ENCODE measurements at places on chromosomes 16 and 17.

DNA sequence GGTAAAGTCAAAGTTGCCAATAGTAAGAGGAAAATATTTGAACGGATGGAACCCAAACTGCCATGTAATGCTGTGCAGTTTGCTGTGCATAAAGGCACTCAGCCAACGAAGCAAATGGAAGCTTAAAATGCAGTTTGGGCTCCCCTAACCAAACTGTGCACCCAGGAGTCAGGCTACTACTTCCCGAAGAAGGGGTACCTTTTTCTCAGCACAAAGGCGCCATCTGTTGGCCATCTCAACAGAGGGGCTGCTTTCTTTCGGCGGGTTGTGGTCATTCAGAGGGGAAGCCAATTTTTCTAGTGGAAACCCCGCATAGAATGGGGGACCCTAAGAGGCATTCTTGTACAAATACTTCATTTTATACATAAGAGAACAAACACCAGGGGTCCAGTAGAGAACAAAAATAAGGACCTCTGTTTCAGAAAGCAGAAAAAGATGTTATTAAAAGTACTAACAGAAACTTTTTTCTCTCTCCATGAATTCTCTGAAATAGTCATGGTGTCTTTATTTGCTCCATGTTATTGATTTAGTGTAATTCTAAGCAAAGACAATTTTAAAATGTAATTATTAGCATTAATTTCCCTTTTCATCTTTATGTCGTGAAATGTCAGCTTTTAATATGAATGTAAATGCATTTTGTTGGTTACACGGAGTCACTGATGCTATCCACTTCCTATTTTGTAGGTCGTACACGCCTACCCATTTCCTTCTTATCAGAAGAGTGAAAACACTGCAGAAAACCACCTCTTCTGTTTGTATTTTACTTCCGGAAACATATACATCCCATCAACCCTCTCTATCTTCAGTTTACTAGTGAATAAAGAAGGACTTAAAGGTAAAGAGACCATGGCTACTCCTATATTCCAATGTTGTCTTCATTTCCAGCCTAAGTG is 453.3 kb downstream of the KCNJ2 start:
- peak; percentile 59 for DNase-seq

DNA sequence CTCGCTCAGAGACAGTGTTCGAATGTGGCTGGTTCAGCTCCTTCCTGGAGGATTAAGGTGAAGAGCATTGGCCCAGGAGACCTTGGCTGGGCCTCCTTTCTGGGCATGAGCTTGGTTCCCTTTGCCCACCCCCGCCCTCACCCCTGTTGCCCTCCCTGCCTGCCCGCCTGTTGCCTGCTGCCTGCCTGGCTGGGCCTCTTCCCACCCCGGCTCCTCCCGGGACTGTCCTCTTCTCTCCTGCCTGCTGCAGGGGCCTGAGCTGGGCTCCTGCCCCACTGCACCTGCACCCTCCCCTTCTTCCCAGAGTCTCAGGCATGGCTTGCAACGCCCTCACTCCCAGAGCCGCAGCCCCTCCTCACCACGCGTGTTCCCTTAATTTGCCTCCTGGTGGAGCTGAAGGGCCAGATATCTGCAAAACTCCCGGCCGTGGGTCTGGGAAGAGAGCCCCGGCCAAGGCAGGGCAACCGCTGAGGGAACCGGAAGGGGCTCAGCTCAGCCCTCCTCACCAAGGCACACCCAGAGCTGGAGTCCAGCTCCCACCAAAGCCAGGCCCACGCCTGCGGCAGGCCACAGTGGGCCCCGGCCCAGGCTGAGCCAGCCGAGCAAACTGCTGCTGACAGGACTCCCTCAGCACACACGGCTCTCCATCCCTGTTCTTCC is 31.2 kb downstream of the MNT start:
- no peak for DNase-seq

DNA sequence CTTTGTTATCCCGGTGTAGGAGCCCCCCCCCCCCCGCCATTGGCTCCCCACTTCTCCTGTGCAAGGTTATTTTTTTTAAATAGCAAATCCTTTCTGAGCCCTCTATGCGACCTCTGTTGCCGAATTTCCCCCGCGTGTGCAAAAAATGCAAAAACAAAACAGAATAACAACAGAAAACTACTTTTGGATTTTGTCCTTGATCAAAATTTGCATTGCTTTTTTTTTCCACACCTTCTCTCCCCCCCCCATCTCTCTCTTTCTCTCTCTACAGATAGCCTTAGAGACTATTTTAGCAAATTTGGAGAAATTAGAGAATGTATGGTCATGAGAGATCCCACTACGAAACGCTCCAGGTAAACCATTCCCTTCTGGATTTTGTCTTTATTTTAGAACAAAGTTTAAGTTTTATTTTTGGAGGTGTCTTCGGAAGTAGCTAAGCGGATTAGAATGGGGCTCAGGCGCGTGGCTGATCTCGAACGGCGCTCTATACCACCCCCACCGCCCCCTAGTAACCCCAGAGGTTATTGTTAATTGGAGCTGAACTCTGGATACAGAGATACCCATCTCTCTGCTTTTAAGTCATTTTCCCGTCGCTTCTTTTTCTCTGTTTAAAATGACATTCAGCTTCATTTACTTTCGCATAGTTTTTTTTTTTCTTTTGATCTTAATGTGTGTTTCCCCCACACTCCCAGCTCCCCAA is 1.0 kb downstream of the MSI2 start:
- no peak for DNase-seq

GRCh38 chr17:61247439-61247838 is 152.2 kb upstream of the TBX2 start:
- no peak for DNase-seq

DNA sequence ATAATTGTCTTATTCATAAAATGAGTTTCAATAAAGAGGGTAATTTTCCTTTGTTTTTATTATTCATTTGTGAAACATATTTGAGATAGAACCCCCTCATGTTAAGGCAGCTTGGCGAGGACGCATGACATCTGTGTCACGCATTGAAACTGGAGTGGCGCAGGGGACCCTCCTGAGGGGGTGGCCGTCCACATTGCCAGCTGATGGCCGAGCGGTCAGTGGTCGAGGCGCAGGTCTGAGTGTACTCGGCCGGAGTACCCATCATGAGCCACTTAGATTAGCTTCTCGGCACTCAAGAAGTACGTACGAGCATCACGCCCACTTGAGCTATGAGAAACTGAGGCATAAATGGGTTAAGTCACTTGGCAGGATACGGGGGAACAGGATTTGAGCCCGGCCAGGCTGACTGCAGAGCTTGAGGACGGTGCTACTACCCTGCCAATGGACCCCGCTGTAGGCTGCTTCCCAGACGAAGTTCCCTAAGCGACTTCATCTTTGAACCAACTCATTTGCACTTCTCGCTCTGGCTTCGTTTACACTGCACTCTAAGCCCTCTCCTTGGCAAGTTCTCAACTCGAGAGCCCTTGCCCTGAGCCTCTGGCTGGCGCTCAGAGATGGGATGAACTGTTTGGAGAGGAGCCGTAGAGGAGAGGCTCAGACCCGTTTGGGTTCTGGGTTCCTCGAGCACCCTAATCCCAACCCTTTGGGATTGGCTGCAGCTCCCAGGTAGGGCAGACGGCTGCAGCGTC is 91.8 kb downstream of the SDK2 start:
- DNase-seq = no peak

- no peak for DNase-seq
Observed at GRCh38 chr17:2905269-2905668, 109.0 kb downstream of the RAP1GAP2 start.

DNA sequence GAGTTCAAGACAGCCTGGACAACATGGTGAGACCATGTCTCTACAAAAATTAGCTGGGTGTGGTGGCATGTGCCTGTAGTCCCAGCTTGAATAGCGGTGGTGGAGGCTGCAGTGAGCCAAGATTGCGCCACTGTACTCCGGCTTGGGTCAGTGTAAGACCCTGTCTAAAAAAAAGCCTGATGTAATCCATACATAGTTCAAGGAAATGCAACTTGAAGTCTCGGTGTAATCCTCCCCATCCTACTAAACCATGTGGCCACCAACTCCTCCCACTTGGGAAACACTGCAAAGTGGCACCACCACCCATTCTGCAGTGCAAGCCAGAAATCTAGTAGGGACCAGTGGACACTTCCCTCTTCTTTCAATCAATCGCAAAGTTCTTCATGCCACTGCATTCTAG is 5.4 kb upstream of the KPNB1 start:
- DNase-seq = no peak

GRCh38 chr17:63665527-63666214 is 34.3 kb downstream of the LIMD2 start:
- DNase-seq = no peak

- DNase-seq = no peak
Observed at GRCh38 chr17:75003957-75004355, 8.5 kb upstream of the MRPL58 start.

GRCh38 chr16:81499576-81500380 is 55.2 kb downstream of the CMIP start:
- peak; percentile 81 for DNase-seq

GRCh38 chr16:72122308-72122707 is 28.7 kb downstream of the DHX38 start:
- DNase-seq = no peak

DNA sequence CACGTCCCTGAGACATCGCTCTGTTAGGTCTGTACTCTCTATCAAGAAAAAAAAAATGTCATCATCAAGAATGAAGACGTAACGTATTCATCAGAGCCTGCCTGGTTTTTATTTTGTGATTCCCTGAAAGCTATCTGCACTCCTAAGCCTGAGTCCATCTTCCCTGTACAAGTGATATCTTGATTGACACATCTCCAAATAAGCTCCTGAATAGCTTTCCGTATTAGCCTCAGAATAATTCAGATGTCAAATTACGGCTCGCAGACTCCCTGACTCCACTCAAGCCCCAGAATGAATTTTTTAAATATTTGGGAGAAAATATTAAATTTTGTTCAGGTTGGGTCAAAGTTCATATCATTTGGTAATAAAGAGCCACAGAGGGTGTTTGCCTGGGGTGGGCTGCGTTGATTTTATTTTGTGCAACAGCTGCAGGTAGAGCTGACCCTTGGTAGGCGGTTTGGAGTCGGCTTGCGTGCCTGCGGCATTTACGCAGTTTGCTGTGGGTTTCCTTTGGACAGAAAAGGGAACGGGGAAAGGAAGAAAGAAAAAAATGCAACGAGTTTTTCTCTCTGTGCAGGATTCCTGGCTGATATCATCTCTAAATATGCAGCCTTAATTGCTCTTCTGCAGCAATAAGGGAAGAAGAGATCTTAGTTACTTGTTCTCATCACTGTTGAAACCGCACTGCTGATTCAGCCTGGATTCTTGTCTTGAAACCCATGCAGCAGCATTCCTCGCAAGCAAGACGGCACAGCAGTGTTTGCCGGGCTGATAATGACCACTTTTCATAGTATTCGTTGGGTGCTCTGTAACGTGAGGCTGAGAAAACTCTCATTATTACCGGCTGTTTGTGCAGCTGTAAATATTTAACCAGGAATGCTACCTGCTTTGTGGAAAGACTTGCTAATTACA is 114.7 kb downstream of the IRX3 start:
- peak; percentile 60 for DNase-seq

DNA sequence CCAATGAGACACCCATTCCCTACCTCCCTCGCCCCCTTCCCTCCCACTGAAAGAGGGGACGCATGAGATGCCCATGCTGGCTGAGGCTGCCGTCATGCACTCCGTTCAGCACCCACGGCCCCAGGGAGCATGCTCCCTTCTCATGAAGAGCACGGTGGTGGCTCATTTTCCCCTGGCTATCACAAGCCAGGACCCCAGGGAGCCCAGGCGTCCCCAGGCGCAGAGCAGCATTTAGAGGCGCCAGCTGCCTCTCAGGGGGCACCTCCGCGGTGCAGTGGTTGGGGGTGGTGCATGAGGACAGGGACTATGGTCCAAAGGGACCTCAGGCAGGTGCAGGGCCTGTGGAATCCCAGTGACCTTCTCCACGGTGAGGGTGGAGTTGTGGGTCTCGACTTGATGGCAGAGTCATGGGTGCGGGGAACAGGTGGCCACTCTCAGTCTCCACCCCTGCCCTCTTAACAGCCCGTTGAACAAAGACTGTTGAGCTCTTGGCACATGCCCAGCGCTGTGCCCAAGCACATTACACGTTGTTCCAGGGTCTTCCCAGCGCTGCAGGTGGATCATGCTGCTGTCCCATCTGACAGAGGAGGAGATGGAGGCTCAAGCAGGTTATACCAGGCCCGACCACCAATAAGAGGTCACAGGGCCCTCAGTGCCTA is 13.6 kb downstream of the KIF19 start:
- no peak for DNase-seq

GRCh38 chr17:79621151-79621943 is 10.5 kb upstream of the RBFOX3 start:
- DNase-seq = no peak

DNA sequence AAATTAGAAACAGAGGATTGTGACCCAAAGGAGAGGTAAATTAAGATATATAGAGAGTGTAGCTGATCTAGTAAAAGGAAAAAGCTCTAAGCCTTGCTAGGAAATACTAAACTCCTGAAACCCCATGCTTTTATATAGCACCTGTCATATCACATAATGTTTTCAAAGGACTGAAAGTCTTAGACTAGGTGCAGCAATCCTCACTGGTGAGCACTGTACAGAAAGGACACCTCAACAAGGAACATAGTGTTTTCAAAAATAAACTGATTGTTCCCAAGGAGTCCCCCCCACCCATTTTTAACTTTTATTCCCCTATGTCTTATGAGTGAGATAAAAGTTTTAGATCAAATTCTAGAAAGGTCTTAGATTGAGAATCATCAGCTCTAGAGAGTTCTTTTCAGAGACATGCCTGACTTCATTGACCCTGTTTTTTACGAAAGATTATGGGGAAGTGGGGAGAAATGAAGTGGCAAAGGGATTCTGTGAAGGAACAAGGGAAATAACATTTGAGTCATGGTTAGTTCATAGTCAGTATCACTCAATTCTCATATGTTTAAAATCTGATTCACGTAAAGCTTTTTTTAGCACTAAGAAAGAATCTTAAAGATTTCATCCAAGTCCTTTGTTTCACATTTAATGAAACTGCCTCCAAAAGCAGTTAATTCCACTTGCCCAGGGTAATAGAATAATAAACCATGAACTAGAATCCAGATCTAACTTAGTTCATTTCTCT is 166.4 kb downstream of the CYB561 start:
- peak; percentile 74 for DNase-seq

GRCh38 chr16:61836804-61837393 is 199.3 kb downstream of the CDH8 start:
- no peak for DNase-seq

- peak; percentile 63 for DNase-seq
Observed at GRCh38 chr16:19113577-19114358, at the start of gene ITPRIPL2. Gene ITPRIPL2 (plus strand): TSS chr16:19113964. CDS start chr16:19114462, 498 bp downstream.

GRCh38 chr16:25005445-25006306 is 9.5 kb downstream of the ARHGAP17 start:
- peak; percentile 72 for DNase-seq

GRCh38 chr17:76472258-76472645 is 4.8 kb downstream of the AANAT start:
- DNase-seq = no peak

DNA sequence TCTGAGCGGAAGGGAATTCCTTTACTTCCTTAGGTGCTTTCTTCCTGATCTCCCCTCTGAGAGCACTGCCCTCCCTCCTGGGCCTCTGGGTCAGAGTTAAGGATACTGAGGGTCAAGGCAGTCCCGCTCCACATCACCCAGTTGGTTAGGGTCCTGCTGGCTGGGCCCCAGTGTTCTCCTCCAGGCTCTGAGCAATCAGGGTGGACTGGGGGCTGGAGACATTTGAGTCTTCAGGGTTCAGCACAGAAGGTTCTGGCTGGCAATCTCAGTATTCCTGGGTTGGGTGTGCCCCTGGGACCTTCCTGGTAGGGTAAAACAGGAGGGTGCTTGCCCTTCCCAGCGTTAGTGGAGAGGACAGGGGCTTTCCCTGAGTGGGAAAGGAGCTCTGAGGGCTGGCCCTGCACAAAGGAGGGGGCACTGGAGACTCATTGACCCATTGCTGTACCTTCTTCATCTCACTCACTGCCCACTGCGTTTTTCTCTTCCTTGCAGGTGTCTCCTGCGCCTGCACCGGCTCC is 448 bp downstream of the MT1M start:
- no peak for DNase-seq

- no peak for DNase-seq
Observed at GRCh38 chr17:77721846-77722160, 236.7 kb upstream of the TNRC6C start.

Measured in epithelial cell of esophagus (primary cell).